ENCODE measurements at places on chromosomes 1 and 21.
A peak's percentile ranks its signal among the peaks of the same experiment; 100 is the strongest.

- no peak for DNase-seq
Observed at GRCh38 chr1:209673631-209674417, 1.4 kb upstream of the G0S2 start.

DNA sequence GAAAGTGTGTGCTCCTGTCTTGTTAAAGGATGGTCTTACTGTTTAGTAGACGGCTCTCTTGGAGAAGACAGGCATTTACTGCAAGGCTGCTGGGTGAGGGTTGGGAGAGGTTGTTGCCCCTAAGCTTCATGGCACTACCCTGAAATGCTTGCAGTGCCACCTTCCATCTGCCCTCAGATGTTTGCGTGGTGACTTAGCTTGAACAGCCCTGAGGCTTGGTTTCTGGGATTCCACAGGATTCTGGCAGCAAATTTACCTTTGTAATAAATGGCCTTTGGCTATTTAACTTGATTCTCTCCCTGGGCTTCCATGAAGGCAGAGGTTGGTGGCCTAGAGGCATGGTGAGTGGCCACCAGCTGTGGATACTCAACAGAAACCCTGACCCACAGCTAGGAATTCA lies 11.6 kb downstream of the MTARC1 start:
- no peak for DNase-seq

GRCh38 chr1:109782514-109782913 lies 18.8 kb upstream of the EPS8L3 start:
- DNase-seq = no peak

DNA sequence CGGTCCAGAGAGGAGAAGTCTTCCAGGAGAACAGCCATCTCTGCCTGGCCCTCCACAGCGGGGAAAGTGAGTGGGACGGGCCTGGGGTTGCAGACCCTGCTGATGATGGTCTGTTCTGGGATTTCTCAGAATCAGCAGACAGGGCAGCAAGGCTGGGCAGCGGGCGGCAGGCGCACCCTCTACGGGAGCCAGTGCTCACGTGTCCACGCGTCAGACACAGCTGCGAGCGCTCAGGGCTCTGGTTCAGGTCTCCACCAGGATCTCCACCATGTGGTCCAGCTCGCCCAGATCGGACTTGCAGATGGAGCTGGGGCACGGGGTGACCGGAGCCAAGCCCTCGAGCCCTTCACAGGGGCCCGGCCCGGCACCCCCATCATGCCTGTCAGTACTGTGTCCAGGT lies 5.5 kb downstream of the CLCA4 start:
- no peak for DNase-seq

DNA sequence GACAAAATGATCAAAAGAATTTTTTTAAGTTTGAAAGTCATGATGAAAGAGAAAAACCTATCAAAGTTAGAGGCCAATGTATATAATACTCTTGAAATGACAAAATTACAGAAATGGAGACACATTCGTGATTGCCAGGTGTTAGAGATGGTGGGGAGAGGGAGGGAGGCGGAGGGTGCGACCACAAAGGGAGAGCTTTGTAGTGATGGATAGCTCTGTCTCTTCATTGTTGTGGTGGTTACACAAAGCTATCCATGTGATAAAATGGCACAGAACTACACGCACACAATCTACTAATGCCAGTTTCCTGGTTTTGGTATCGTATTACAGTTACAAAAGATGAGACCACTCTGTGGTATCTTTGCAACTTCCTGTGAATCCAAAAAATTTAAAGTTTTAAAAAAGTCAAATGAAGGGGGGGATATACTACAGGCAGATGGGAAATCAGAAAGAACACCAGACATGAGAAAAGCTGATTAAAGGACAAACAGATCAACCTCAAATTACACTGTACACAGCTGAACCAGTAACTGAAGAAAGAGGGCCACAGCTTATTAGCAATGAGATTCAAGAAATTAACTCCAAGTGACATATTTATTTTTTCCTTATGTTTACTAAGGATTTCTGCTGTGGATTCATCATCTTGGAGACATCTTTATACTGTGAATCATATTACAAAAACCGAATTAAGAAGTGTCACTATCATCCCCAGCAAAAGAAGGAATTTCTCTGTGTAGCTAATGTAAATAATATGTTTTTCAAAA lies 199.1 kb downstream of the SLC45A1 start:
- DNase-seq = no peak

DNA sequence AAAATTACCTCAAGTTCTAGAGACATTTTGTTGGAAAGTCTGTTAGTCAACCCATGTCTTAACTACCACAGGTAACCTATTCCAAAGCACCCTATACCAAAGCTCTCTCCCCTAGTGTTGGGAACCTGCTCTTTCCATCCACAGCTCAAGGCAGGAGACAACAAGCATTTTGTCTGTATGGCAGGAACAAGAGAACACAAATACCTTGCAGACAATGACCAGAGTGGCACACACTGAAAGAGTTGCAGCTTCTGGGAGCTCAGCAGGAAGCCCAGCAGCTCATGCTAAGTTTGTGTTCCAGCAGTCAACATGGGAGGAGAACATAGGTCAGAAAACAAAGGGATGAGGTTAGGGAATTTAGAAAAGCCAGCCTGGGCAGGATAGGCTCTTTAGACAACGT lies 300.8 kb downstream of the HHIPL2 start:
- no peak for DNase-seq

GRCh38 chr1:197272791-197273190 lies 4.7 kb downstream of the CRB1 start:
- DNase-seq = no peak

DNA sequence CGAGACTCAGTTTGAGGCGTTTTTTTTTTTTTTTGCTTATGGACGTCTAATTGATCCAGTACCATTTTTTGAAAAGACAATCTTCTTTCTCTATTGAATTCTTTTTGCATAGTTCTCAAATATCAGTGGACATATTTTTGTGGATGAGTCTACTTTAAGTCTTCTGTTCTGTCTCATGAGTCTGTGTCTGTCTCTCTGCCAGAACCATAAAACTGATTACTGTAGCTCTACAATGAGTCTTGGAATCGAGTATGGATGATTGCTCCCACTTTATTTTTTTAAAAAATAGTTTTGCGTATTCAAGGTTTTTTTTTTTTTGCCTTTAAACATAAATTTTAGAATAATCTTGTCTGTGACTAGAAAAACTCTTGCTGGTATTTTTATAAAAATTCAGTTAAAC lies 323.5 kb downstream of the ZNF326 start:
- DNase-seq = no peak

- no peak for DNase-seq
Observed at GRCh38 chr1:86382878-86383277, 13.2 kb downstream of the ODF2L start.

- no peak for DNase-seq
Observed at GRCh38 chr1:28371010-28371377, 1.5 kb downstream of the PHACTR4 start.

GRCh38 chr1:235075048-235075776 lies 53.4 kb downstream of the TOMM20 start:
- DNase-seq = peak; percentile 48

- DNase-seq = no peak
Observed at GRCh38 chr21:42607102-42607501, 46.3 kb upstream of the PDE9A start.

DNA sequence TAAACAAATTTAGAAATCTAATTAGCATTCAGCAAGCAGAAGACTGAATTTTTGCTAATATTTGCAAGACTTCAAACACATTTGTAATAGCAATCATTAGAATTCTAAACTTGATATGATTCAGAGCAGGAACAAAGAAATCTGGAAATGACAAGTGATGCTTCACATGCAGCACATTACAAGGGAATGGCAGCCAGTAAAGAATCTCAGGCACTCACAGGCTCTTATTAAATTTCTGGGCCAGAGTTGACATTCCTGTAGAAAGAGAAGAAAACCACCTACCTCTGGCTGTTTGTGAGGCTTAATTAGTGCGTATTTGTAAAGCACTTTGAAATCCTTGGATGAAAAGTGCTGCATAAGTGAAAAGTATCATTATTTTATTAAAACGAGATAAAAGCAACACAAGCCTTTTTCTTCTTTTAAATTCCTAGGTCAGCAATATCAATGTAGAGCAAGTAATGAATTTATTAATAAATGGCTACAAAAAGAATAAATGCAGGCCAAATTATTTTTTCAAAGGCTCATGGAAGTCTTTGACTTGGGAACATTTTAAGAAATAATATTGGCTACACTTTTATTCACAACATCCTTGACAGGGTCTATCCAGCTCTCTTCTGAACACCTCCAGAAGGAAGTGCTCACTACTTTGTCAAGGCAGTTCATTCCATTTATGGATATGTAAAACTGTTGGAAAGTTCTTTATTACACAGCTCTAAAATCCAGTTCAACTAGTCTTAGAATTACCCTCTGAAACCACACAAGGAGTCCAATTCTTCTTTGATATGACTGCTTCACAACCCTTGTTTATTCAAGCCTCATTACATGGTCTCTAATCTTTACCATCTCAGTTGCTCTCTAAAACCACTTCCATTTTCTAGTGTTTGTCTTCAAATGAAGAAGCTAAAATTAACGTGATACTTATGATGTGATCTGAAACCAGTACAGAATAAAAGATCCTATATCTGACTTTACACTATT lies 32.1 kb upstream of the SCYL3 start:
- no peak for DNase-seq

- no peak for DNase-seq
Observed at GRCh38 chr21:41765973-41766882, 624 bp downstream of the RIPK4 start.

GRCh38 chr21:28518630-28519029 lies 474.0 kb downstream of the LTN1 start:
- no peak for DNase-seq

DNA sequence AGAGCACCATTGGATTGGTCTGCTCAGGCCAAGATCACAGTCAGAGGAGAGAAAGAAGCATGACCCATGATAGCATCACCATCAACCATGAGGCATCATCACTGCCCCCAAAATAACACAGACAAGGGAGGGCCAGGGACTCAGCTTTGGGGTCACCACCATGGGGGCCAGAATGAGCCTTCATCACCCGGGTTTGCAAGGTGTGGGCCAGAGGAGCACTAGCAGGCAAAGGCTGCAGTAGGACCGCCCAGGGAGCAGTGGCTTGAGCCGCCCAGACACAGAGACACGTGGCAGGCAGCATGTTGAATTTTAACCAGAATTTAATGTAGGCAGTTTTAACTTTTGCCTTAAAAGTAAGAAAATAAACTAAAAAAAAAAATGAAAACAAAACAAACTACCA lies 53.7 kb upstream of the TMPRSS2 start:
- DNase-seq = no peak

All from stimulated activated CD4-positive, alpha-beta T cell treated with anti-CD3 and anti-CD28 coated beads, Interleukin-12 subunit alpha, Interleukin-12 subunit beta, amount 100 ng/mL, for 24 hours (primary cell).